ENCODE measurements at places on chromosomes 5 and 9.

- DNase-seq: no peak
These were observed 143.4 kb downstream of the KDM4C start for GRCh38 chr9:6901180-6901579.

- no peak for DNase-seq
These were observed 45.8 kb upstream of the NKD2 start for GRCh38 chr5:962801-963200.

- DNase-seq: no peak
These were observed at the start of gene PCAT7 for GRCh38 chr9:94554439-94555331. PCAT7 (plus strand) TSS chr9:94555083.

- no peak for DNase-seq
These were observed 100.3 kb downstream of the ENTREP1 start for GRCh38 chr9:69425136-69425801.

- DNase-seq: no peak
These were observed 169.0 kb downstream of the SYK start for GRCh38 chr9:90970608-90971007.

GRCh38 chr5:53378590-53379247 is 101.7 kb upstream of the FST start:
- DNase-seq: no peak

GRCh38 chr5:108606185-108606584 is 141.5 kb upstream of the FER start:
- DNase-seq: no peak

DNA sequence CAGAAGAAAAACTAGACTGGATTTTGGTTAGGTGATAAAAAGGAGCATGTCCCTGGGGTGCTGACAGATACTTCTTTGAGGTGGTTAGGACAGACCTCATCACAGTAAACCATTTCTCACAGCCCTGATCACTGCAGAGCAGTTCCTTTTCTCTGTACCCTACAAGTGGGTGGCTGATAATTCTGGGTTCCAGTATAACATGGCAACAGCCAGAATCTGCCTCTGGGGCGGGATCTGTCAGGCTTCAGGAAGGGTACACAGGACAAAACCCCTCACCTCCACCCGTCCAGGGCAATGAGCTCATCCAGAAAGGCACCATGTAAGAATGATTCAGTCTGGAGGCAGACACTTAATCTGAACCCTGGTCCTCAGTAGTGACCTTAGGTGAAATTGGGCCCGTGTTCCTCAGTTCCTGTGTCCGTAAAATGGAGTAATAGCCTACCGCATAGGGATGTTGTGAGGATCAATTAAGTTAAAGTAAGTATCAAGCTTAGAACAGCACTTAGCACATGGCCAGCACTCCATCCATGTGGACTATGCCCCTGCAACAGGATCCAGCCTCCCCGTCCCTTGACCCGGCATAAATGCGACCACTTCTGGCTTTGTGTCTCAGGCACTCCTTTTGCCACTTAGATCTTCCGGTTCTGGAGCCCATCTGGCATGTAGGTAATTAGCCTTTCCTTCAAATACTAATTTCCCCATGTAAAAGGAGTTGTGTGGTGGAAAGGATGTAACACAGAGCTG is 129.2 kb downstream of the LHFPL2 start:
- no peak for DNase-seq

All from cortex of kidney (tissue), 1 donor.